ENCODE measurements at places on chromosomes 2 and 18.

GRCh38 chr2:55705027-55705653 lies 11.5 kb upstream of the PNPT1 start:
- no peak for DNase-seq

GRCh38 chr18:8480506-8481328 lies 128.5 kb upstream of the RAB12 start:
- peak; percentile 52 for DNase-seq

DNA sequence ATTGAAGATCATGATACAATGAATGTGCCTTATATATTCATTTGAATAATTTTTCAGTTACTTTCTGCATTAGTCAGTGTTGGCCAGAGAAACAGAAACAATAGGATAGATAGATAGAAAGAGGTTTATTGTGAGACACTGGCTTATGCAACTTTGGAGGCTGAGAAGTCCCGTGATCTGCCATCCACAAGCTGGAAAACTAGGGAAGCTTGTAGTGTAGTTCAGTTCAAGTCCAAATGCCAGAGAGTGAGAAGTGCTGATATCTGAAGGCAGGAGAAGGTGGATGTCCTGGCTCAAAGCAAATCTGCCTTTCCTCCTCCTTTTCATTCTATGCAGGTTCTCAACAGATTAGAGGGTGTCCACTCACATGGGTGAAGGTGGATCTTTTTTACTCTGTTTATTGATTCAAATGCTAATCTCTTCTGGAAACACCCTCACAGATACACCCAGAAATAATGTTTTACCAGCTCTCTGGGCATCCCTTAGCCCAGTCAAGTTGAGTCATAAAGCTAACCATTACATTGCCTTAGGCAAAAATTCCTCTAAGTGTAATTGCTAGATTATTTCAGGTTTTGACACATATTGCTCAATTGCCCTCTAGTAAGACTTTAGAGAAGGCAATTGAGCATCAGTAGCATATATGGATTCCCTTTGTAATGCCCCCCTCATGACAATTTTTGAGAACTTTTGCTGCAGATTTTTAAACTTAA lies 341.4 kb downstream of the LPIN1 start:
- no peak for DNase-seq

DNA sequence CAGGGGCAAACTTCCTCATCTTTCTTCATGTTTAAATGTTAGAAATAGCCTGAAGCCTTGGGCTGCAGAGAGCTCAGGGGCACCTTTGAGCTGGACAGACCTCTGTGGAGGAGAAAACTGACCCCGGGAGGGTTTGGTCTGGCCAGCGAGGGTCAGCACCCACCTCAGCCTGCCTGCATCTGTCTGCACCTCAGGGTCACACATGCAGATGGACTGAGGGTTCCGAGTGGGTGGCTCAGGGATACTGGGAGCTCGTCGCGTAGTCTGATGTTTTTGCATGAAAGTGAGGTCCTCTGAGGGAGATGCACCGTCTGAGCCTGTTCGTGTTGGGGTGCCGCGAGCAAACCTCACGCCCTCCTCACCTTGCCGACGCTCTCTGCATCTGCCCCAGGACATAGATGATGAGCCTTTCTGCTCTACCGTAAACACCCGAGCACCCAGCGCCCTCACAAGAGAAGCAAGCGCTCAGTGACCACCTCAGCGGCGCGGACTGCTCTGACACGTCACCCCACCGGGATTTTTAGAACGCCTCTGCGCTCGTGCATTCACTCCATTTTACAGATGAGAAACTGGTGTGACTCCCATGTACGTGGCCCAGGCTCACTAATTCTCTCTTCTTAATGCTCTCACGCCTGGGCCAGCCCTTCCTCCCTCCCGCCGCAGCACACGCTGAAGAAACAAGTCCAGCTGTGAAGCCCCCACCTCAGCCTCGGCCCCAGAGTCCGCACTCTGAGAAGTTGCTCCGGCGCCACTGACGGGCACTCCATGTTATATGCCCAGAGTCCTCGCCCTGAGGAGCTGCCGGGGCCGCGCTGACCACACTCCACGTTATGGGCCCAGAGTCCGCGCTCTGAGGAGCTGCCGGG lies 9.5 kb downstream of the KCNG2 start:
- DNase-seq, result no peak

DNA sequence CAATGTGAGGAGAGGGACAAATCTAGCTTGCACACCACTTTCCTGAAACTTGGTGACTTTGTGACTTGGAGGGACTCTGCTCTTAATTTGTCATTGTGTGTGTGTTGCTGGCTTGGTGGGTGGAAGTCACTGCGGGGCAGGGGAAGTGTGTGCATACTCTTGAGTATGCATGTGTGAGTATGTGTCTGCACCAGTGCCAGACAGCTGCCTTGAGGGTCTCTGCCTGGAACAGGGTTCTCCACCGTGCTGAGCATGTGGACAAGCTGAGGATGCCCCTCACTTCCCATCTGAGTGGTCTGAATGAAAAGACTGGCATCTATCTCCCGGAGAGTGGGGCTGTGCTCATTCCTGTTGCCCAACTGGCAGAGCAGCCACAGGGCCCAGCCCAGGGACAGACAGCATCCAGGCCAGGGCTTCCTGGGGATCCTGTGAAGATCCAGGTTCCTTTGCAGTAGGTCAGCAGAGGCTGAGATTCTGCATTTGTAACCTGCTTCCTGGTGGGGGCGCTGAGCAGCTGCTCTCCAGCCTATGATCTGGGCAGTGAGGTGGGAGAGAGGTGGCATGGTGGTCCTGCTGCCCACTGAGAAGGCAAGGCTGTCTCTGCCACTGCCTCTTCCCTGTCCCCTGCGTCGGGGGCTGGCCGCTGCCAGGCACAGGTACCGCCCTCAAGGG lies 138.9 kb upstream of the HAAO start:
- DNase-seq, result no peak

GRCh38 chr18:46581648-46582047 lies 75.4 kb downstream of the LOXHD1 start:
- DNase-seq, result no peak

DNA sequence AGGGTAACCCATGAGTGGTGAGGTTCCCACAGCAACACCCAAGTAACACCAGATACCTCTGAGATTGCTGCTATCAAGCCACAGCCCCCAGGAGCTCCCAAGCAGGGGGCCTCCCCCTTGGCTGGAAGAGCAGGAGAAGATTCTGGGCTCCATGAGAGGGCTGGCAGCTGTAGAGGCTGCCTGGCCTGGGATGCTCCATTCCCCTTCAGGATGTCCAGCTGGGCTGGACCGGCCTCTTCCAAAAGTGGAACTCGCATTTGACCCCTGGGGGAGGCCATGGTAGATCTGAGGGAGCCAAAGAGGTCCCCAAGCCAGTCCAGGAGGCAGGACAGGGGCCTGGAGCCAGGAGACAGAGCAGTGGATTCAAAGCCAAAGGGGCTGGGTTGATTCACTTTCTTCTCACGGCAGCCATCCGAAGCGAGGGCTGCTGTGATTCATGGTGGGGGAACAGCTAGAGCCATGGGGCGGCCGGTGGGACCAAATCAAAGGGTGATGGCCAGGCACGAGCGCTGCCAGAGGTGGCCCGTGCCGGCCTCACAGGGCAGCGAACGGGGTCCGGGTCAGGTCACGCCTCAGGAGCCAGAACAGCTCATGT lies 95.3 kb upstream of the ID2 start:
- peak; percentile 15 for DNase-seq

DNA sequence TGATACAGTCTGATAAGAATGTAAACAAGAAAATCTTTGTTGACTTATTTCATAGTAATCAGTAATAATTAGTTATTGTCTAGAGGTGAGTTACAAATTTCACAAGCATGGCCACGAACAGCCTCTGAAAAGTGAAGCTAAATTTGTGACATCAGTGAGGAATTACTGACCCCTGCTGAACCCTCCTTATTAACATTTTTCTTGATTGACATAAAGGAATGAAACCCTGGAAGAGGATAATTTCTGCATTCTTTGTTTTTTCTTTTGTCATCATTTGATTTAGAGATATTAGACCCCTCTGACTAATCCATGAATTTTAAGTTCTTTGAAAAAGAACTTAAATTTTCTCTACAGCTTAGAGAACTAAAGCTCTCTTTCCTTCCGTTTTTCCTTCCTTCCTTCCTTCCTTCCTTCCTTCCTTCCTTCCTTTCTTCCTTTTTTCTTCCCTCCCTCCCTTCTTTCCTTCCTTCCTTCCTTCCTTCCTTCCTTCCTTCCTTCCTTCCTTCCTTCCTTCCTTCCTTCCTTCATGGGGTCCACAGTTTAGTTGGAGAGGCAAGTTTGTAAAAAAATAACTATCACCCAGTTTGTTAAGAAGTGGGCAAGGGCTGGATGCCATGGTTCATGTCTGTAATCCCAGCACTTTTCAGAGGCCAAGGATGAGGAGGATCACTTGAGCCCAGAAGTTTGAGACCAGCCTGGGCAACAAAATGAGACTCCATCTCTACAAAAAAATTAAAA lies 387.0 kb downstream of the MTX2 start:
- DNase-seq, result no peak

- DNase-seq, result no peak
Observed at GRCh38 chr2:88144914-88145497, 17.1 kb upstream of the FABP1 start.

DNA sequence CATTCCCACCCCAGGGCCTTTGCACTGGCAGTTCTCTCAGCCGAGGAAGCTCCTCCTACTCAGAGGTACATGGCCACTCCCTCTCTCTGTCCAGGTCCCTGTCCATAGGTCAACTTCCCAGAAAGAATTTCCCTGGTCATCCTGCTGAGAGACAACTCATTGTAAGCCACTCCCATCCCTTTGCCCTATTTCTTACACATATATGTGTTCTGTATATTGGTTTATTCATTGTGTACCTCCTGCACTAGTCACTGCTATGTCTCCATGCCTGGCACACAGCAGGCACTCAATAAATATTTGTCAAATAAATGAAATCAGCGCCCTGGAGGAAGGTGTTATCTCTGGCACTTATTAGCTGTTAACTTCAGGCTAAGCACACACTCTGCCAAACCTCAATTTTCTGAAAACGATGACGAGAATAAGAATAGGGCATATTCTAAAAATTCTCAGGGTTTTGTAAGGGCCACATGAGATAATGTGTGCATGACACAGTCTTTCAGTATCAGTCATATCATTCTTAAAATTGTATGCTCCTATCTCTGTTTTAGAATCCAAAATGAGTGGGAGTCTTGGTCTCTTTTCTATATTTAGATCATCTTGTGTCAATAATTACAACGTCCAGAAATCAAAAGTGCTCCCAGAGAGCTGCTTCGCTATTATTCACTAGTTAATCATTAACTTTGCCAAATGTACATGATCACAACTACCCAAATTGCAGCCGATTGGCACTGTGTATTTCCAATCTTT lies 198.0 kb downstream of the ALK start:
- no peak for DNase-seq

DNA sequence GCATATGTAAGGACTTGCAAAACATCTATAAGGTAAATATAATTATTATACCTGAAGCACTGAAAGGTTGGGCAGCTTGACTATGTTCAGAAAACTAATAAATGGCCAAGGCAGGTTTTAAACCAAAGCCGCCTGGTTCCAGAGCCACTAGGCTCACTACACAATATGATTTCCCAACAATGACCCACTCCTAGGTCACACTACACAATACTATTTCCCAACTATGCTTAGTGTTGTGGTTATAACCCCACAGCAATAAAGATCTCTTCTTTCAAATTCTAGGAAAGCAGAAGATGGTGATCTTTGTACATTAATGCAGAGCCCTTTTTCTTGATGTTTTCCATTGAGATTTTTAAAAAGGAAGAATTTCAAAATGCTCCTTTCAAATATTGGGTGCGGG lies 180.4 kb downstream of the CYRIA start:
- no peak for DNase-seq

DNA sequence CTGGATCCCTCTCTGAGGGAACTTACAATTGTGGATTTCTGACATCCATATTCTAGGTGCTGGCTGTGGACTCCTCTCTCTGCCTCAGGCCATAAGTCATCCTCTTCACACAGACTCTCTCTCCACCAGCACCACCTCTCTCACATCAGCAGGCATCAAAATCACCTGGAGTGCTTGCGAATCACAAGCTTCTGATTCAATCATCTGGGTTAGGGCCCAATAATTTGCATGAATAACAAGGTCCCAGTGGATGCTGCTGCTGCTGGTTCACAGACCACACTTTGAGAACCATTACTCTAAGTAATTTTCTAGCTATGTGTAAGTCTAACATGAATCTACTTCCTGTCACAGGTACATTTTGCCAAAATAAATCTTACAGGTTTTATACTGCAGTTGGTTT lies 214.9 kb downstream of the DSEL start:
- DNase-seq, result no peak

DNA sequence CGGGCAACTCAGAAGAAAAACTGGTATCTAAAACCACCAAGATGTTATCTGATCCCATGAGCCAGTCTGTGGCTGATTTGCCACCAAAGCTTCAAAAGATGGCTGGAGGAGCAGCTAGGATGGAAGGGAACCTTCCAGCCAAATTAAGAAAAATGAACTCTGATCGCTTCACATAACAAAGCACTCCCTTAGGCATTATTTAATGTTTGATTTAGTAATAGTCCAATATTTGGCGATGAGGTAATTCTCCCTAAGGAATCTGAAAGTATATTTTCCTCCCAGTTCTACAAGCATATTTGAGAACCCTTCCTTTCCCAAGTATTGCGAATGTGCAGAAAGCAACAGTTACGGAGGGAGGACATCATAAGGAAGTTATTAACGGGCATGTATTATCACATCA lies 156.6 kb downstream of the KCNJ3 start:
- no peak for DNase-seq

GRCh38 chr2:20496076-20496872 lies 49.4 kb downstream of the RHOB start:
- no peak for DNase-seq

DNA sequence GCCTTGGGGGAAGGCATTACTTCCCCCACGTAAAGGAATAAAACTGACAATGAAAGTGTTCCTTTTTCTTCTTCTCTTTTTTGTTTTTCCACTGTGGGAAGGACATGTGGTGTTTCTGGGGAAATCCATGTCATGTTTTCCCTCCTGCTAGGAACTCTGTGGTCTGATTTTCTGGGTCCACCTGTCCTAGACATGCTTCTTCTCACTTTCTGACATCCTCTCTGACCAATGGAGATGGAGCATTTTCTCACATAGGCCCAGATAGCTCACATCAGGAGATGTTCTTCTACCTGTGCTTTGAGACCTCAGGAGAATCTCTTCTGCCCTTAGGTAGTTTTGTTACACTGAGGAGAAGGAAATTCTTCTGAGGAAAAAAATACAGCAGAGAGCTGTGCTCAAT lies 252.0 kb upstream of the SIX3 start:
- DNase-seq, result no peak

GRCh38 chr2:241467777-241468475 lies 40.5 kb downstream of the STK25 start:
- no peak for DNase-seq

DNA sequence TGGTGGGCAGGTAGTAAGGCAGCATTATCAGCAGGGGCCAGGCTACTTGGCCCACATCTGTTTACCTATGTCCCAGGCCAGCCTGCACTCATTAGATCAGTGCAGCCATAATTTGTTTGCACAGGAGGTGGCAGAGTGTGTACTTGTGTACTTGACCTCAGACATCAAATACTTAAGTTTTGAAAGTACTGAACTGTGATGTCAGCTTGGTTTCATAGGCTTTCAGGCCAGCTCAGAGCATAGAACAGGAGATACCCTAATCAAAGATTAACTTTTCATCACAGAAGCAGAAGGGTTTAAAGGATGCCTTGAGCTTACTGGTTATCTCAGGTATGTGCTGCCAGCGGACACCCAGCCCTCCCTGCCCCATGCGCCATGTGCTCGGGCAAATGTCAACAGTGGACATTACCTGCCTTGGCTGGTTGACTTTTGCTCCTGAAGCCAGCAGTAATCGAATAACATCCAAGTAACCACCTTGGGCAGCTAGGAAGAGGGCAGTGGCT lies 33.2 kb downstream of the ANKRD29 start:
- DNase-seq, result no peak

- no peak for DNase-seq
Observed at GRCh38 chr2:239084007-239084406, 236.1 kb downstream of the TWIST2 start.
